ENCODE measurements at places on chromosomes 3 and 15. TPM values are rescaled to one million over a fixed set of nuclear protein-coding genes. Genes with fewer than 3 reads are reported as not detected.

The TP63 gene
- total RNA-seq: not detected

DNA sequence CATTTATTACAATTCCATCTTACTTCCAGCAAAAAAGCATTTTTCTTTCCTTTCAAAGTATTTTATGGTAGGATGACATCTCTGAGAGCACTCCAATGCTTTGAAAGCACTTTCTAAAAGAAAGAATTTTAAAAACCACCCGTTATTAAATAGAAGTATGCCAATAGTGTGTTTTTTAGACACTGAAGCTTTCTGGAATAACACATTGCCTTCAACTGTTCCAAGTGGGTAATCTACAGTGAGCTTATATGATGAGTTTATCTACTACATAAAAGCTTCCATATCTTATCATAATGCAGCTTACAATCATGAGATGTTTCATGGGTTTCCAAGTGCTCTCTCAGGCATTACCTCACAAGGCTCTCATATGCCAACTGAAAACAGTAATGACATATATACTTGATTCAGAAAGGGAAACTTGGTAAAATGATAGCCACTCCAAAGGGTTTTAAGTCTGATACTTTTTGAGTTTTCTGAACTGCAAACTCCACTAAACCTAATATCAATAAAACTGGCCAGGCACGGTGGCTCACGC is 14.1 kb downstream of the CMTM6 start:
- no peak for DNase-seq

GRCh38 chr3:5437296-5437782 is 249.8 kb downstream of the EDEM1 start:
- no peak for DNase-seq

The GP9 gene
- not detected for total RNA-seq

The PGBD4 gene
- 0.66 TPM for total RNA-seq

Data from GM23338 (cell line).